CD4-positive, alpha-beta T cell treated with Interleukin-2 at 100 ng/mL for 4 hours (primary cell): ENCODE measurements at places on chromosomes 7 and 10.
A peak's percentile ranks its signal among the peaks of the same experiment; 100 is the strongest.

- DNase-seq: no peak
These were observed 89.4 kb upstream of the SLC13A1 start for GRCh38 chr7:123289200-123289599.

- DNase-seq: no peak
These were observed 64.7 kb upstream of the JAZF1 start for GRCh38 chr7:28245123-28245878.

DNA sequence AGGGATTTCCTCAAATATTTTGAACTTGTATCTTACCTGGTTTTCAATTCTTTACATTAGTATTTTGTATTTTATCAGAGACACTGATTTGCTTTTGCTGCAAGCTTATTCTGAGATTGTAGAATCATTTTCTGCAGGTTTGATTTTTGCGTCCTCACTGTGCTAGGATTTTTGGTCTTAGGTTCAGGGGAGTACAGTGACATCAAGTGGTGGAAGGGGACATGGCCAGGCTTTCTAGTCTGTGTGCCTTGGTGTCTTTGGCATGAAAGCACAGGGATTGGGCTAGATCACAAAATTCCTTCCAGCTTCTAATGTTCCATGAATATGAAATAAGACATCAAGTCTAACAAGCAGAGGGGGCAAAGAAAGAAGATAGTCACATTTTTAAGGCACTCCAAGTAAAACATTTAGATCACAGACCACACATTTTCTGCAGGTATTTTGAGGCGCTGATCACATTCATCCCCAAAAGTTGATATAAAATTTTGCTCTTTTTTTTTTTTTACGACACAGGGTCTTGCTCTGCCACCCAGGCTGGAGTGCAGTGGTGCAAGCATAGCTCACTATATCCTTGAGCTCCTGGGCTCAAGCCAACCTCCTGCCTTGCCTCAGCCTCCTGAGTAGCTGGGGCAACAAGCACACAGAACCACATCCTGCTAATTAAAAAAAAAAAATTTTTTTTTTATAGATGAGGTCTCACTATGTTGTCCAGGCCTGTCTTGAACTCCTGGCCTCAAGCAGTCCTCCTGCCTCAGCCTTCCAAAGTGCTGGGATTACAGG, 124.4 kb downstream of the PON1 start:
- DNase-seq: no peak

GRCh38 chr10:27450225-27450624, 53.9 kb upstream of the RAB18 start:
- no peak for DNase-seq

DNA sequence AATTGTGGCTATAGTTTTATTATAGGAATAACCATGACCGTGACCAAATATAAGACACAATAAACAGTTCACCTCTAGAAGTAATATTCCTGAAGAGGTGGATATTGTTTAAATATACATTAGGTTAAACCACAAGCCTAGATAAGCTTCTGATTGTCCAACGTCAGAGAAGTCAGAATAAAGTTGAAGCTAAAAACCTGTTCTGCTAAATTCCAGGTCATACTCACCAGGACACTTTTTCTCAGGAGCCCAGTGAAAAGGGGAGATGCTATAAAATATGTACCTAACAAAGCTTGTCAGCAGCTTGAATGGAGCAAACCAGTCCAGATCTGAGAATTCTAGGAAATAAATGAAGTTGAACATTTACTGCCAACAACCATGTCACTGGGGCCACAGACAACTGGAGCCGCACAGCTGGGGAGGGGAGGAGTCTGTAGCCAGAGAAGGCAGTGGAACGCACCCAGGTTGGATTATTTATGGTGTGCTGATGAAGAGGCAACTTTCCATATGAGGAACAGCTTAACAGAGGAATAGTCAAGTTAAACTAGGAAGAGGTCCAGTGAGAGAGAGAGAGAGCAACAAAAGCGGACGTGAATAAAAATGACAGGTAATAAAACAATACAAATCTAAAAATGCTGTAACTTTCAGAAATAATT, 191.1 kb downstream of the ZNF438 start:
- DNase-seq: no peak

GRCh38 chr7:44634187-44634838, 27.9 kb downstream of the OGDH start:
- no peak for DNase-seq

DNA sequence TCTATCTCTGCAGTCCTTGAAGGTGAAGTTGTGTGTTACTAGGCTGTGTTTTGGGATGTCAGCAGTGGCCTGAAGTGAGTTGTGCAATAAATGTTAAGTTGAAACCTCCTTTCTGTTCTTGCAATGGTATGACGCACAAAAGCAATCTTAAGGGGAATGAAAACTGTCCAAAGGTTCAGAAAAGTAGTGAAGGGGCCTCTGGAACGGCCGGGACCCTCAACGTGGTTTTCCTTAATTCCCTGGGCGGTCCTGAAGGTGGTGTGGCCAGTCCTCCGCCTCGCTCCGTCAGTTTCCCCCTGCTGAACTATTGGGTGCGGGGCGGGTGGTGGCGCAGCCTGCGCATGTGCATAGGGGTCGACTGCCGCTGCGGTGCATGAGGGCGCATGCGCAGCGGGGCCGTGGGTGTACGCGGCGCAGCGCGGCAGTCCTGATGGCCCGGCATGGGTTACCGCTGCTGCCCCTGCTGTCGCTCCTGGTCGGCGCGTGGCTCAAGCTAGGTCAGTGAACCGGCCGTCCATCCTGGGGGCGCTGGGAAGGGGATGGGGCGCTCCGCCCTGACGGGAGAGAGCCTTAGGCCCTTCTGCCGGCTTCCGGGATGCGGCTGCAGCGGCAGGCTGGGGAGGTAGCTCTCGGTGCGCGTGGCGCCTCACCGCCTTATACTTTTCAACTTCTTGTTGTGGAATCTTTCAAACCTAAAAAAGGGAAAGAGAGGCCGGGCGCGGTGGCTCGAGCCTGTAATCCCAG, at the start of gene SUMF2:
Gene SUMF2, plus strand, starts transcription at position 405 of the 744 bp plus-strand sequence. Its CDS starts 26 bp downstream, at position 431.
- peak; percentile 88 for DNase-seq

DNA sequence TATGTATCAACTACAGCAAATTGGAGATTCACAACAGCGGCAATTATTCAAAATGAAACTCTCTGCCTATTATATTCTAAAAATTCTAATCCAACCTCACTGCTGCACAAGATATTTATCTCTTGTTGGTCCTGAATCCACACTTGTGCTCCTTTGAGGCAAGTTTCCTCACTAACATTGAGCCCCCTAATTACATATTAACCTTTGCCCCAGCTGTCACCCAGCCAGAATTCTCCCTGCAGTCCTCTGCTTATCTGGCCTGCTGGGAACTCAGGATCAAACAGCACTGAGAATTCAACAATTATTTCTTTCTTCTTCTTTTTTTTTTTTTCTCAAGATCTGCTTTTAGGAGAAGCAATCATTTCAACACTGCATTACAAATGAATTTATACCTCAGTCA, 21.5 kb upstream of the PLAC9 start:
- no peak for DNase-seq

DNA sequence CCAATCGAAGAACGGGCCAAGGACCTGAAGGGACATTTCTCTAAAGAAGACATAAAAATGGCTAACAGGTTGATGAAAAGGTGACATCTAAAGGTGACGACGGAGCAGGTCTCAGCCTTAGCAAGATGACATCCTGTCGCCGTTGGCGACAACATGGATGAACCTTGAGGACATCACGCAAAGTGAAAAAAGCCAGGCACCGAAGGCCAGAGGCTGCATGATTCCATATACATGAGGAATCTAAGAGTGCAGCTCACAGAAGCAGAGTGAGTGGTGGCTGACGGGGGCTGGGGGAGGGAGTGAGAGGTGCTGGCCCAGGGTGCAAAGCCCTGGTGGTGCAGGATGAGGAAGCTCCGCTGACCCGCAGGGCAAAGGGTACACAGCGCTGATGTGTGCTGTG, 34.1 kb upstream of the NKX6-2 start:
- DNase-seq: no peak

GRCh38 chr7:100394077-100394476, 20.8 kb downstream of the PILRA start:
- DNase-seq: no peak

GRCh38 chr7:99123571-99124033, 20.3 kb downstream of the SMURF1 start:
- no peak for DNase-seq

- DNase-seq: peak; percentile 69
These were observed 49.8 kb downstream of the PAXIP1 start for GRCh38 chr7:154953006-154953684.

DNA sequence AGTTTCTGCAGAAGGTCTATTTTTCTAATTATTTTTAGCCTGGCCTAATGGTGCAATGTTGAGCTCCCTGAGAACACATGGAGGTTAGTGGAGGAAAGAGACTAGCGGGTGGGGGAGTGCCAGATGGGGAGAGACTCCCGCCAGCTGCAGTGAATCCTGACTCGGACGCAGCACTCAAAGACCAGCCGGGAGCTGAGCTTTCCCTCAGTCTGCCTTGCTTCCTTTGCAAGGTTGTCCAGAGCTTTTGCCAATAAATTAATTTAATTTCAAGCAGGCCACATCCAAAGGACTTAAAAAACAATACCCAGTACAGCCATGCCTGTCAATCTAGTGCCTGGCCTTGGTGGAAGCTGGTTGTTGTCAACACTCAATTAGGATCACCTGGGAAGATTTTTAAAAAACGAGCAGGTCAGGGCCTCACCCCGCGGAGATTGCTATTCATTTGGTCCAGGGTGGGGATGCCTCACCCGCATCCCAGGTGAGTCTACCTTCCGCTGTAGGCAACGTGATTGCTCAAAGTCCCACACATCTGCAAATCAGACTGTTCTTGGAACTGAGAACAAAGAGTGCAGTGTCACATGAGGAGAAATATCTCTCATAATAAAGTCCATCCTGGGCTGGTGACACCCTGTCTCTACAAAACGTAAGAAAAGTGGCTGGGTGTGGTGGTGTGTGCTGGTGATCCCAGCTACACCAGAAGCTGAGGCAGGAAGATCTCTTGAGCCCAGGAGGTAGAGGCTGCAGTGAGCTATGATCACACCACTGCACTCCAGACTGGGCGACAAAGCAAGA, 4.0 kb downstream of the CLRN3 start:
- DNase-seq: no peak
